CD4-positive, alpha-beta T cell (primary cell): ENCODE measurements at places on chromosomes 6 and 20.

- no peaks in the 10 kb centered on the region for H3K36me3 ChIP-seq
- no peak overlapping the region for H3K4me3 ChIP-seq
- H3K27me3 ChIP-seq, result no peaks in the 10 kb centered on the region
- peaks cover 9% of the 10 kb centered on the region for H3K4me1 ChIP-seq
- no peak overlapping the region for H3K27ac ChIP-seq
Measured at GRCh38 chr20:44593751-44594150, 11.4 kb downstream of the PKIG start.

DNA sequence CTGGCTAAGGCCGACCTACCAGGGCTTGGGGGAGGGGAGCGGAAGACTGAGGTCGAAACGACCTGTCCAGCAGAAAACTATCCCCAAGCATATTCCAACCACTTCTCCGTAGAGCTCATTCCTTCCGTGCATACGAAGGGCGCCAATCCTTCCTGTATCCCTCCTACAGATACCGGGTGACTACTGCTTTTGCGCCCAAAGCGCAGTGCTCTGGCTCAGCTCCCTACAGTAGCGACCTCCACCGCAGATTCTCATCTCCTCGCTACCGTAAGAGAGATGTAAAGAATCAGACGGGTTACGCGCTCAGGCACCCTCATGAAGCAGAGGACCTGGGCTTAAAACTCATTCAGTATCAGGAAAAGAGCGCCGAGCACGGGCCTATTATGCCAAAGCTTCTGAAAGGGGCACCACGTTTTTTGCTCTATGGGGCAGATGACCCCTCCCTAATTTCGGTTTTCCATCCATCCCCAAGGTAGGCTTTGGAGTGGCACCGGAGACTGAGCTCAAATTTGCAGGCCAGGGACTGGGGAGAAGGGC, 563 bp upstream of the NNAT start:
- H3K27ac ChIP-seq, result no peak overlapping the region
- H3K27me3 ChIP-seq, result no peaks in the 10 kb centered on the region
- no peak overlapping the region for H3K4me3 ChIP-seq
- H3K36me3 ChIP-seq, result peaks cover 33% of the 10 kb centered on the region

DNA sequence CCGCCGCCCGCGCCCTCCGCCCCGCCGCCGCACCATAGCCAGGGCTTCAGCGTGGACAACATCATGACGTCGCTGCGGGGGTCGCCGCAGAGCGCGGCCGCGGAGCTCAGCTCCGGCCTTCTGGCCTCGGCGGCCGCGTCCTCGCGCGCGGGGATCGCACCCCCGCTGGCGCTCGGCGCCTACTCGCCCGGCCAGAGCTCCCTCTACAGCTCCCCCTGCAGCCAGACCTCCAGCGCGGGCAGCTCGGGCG, 1.5 kb downstream of the FOXC1 start:
- DNase-seq, result no peak
- no peaks in the 10 kb centered on the region for H3K36me3 ChIP-seq
- no peak overlapping the region for H3K4me3 ChIP-seq
- peaks cover 58% of the 10 kb centered on the region for H3K4me1 ChIP-seq
- H3K27ac ChIP-seq, result no peak overlapping the region
- peaks cover 79% of the 10 kb centered on the region for H3K27me3 ChIP-seq

- no peak overlapping the region for H3K4me3 ChIP-seq
- no peaks in the 10 kb centered on the region for H3K4me1 ChIP-seq
- DNase-seq, result no peak
- no peaks in the 10 kb centered on the region for H3K27me3 ChIP-seq
- no peak overlapping the region for H3K27ac ChIP-seq
Measured at GRCh38 chr6:131231103-131231502, 95.8 kb downstream of the AKAP7 start.

- peaks cover 21% of the 10 kb centered on the region for H3K27me3 ChIP-seq
- H3K4me3 ChIP-seq, result peak overlapping the region; percentile 80
- H3K36me3 ChIP-seq, result no peaks in the 10 kb centered on the region
- DNase-seq, result no peak
- peaks cover 37% of the 10 kb centered on the region for H3K4me1 ChIP-seq
Measured at GRCh38 chr6:127515234-127515793, 3.8 kb downstream of the MTCL3 start.

- no peak for DNase-seq
- no peaks in the 10 kb centered on the region for H3K27me3 ChIP-seq
- H3K36me3 ChIP-seq, result no peaks in the 10 kb centered on the region
- H3K27ac ChIP-seq, result no peak overlapping the region
Measured at GRCh38 chr6:24990236-24990845, 54.6 kb upstream of the RIPOR2 start.

DNA sequence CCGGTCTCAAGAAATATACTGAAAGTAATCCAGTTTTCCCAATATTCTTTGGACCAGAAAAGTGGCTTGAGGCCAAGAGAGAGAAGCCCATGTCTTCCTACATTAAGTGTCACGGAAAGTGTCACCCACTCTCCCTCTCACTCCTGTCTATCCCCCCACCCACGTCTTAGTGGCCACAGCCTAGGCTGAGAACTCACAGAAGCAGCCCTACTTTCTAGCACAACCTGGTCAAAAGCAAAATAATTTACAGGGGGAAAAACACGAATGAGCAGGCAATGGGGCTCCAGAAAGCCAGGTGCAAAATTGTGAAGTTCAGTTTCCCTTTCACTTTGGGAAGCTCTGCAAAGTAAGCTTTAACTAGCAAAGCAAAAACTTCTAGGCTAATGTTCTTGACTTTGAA, 118.0 kb downstream of the OPRM1 start:
- peaks cover 15% of the 10 kb centered on the region for H3K36me3 ChIP-seq
- H3K4me3 ChIP-seq, result peak overlapping the region; percentile 44
- H3K27me3 ChIP-seq, result no peaks in the 10 kb centered on the region
- peak overlapping the region; percentile 77 for H3K27ac ChIP-seq
- H3K4me1 ChIP-seq, result peaks cover 33% of the 10 kb centered on the region

DNA sequence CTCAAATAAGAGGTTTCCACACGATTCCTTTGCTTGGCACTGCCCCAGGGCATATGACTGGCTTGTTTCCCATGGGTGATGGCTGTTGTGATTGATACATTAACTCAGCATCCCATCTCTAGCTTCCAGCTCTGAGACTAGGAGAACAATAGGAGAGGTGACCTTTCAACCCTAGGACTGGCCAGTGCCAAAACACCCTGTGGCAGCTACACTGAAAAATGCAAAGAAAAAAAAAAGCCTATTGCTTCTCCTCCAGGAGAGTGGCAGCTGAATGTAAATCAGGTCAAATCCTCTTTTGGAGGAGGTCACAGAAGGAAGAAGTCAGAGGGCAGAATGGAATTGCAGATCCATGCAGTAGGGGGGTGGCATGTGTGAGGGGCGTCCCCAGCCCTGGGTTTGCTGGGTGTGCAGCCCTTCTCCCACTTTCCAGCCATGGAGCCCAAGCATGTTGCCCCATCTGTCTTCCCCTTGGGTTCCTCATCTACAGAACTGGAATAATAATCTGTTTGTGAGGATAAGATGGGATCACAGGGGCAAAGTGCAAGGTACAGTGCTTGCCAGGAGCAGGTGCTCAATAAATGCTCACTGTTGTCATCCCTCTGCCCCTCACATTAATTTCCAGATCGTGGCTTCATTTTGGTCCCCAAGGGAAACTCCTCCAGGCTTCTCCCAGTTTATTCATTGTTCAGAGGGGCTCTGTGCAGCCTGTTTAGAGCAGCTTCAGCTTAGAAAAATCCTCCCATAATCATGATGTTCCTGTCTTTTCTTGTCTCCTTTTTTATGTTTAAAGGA, 245.0 kb upstream of the RIN2 start:
- DNase-seq, result no peak
- no peaks in the 10 kb centered on the region for H3K27me3 ChIP-seq

DNA sequence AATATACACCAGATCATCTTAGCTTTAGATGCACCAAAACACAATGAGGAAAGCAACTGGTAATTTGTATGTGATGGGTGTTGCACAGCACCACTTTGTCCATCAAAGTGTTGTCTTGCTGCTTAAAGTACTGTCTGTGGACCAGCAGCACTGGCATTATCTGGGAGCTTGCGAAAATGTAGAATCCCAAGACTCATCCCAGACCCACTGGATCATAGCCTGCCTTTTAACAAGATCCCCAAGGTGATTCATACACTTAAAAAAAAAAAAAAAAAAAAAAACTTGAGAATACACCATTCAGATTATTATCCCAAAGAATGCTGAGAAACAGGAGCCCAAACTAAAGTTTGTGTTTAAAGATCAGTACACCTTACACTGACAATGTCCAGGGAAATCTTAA, 123.4 kb downstream of the TASP1 start:
- no peaks in the 10 kb centered on the region for H3K27me3 ChIP-seq
- no peak for DNase-seq
- H3K27ac ChIP-seq, result no peak overlapping the region

- no peak for DNase-seq
- peaks cover 3% of the 10 kb centered on the region for H3K4me1 ChIP-seq
- no peak overlapping the region for H3K4me3 ChIP-seq
Measured at GRCh38 chr6:15595461-15596173, 67.2 kb downstream of the DTNBP1 start.

- H3K4me3 ChIP-seq, result no peak overlapping the region
- H3K27me3 ChIP-seq, result peaks cover 69% of the 10 kb centered on the region
- H3K36me3 ChIP-seq, result no peaks in the 10 kb centered on the region
Measured at GRCh38 chr20:46031701-46032254, 2.8 kb downstream of the SLC12A5 start.

DNA sequence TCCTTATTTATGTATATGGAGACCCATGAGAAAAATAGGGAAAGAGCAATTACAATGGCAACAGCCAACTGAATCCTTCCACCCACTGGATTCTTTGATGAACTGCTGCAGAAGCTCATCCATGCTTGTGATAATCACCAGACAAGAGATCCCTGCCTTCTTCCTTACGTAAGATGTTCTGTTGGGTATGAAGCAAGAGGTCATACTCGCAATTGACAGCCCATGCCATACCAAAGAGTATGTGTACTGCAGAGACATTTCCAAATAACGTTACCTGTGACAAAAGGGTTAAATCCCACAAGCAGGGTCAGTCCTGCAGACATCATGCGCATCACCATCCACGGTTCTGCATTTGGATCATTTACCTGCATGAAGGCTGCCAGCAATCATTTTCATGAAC, 27.8 kb downstream of the ELOVL5 start:
- H3K27me3 ChIP-seq, result no peaks in the 10 kb centered on the region
- no peak overlapping the region for H3K4me3 ChIP-seq
- H3K36me3 ChIP-seq, result peaks cover 5% of the 10 kb centered on the region
- no peak overlapping the region for H3K27ac ChIP-seq
- H3K4me1 ChIP-seq, result peaks cover 24% of the 10 kb centered on the region
- no peak for DNase-seq

DNA sequence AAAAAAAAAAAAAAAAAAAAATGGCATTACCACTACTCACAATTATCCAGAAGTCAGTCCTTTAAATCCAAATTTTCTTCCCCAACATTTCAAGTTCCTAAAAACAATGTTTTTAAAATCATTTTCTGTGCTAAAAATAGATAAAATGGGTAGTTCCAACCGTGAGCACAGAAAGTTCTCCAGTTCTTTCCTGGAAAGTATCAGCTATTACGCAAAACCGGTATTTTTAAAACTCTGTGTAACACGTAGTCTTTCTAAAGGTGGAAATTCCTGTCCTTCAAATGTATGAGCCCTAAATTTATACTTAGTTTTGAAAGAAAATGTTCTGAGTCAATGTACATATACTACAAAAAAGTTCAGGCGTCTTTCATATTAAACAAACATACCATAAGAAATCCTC, 83.5 kb upstream of the SCAF8 start:
- H3K4me3 ChIP-seq, result no peak overlapping the region
- DNase-seq, result no peak
- H3K27ac ChIP-seq, result no peak overlapping the region
- H3K4me1 ChIP-seq, result no peaks in the 10 kb centered on the region

DNA sequence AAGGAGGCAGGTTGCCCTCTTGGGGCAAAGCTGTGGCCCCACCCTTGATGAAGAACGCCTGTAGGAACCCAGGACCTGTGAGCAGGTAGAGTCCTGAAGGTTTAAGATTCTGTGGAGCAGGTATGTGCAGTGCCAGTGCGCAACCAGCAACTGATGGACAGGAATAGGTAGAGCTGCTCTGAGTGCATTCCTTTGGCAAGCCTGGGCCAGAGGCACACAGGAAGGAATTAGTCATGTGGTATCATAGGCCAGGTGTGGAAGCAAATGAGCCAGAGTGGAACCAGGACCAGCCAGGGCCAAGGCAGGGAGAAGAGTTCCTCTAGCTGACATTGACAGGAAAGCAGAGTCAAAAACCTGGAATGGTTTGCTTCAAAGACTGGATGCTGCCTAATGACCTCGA, 1.4 kb upstream of the KHDC1 start:
- no peak overlapping the region for H3K4me3 ChIP-seq
- no peaks in the 10 kb centered on the region for H3K36me3 ChIP-seq
- no peak for DNase-seq
- no peak overlapping the region for H3K27ac ChIP-seq
- peaks cover 19% of the 10 kb centered on the region for H3K4me1 ChIP-seq
